Left ventricle myocardium inferior (tissue), 1 donor: ENCODE measurements at places on chromosomes 3 and 15. TPM values are rescaled to one million over a fixed set of nuclear protein-coding genes. Genes with fewer than 3 reads are reported as not detected.

GRCh38 chr15:23897531-23897930 is 210.4 kb upstream of the NDN start:
- DNase-seq, result no peak

Gene TMPRSS7
- total RNA-seq, result not detected

DNA sequence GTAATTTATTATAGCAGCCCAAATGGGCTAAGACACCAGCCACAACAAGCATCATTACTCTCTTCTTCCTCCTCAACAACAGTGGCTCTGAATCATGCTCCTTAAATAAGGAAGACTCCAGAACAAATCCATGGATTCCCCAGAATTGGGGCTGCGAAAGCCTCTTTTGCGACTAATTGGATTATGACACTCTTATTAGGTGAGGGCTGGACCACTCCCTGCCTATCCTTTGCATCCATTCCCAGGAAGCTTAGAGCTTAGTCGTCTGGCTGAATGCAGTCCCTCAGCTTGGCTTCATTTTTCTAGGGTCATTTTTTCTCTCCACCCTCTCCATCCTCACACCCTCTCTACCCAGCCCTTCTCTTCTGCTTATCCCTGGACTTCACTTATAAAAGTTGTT is 227.7 kb downstream of the ZNF621 start:
- no peak for DNase-seq

DNA sequence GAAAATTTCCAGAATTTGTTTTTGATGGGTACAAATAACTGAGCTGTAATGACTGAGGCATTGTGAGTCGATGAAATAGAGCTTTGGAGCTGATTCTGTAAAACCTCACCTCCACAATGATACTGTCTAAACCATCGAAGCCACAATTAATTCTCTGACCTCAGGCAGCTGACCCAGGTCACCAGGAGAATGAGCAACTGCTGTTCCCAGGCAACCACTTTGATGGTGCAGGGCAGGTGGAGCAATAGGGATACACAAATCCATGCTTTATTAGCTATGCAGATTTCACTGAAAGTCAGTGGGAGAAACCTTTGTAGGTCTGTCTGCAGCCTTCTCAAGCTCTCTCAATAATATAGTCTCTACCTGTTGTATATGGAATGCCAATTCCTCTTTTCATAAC is 204.4 kb downstream of the RYR3 start:
- no peak for DNase-seq

DNA sequence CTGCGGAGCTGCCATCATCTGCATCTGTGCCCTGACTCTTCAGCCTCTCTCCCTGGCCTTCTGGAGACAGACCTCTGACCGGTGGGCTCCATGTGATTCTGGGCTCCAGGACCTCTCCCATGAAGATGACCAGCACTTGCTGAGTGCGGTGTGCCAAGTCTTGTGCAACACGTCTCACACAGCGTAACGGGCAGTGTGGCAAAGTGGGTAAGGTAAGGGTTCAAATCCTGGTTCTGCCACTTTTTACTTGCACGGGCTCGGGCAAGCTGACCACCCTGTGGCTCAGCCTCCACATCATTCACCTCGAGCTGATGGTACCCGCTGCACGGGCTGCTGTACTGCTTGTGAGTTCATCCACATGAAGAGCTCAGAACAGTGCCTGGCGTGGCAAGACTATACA is 6.5 kb upstream of the SYNM start:
- no peak for DNase-seq

Gene DOCK3
- total RNA-seq, result 3.9 TPM

GRCh38 chr3:27758083-27758482 is 36.0 kb upstream of the EOMES start:
- DNase-seq, result no peak

GRCh38 chr15:74383286-74383685 is 15.8 kb upstream of the CYP11A1 start:
- DNase-seq, result no peak

DNA sequence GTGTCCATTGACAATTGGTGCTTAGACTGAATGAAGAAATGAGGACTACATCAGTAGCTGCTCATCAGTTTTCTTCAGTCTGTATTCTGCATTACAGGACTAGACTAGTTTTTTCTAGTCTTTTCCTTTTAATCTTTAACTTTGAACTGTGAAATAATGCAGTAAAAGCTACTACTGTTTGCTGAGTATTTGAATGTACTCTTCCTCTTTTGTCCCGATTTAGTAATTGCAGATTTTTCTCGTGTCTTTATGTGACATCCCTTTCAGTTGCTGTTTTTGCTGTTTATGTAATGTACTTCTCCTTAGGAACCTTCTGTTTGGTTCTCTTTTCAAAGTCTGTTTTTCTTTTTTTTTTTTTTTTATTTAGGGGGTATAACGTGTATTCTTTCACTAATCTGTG is 17.4 kb downstream of the MFSD1 start:
- no peak for DNase-seq

DNA sequence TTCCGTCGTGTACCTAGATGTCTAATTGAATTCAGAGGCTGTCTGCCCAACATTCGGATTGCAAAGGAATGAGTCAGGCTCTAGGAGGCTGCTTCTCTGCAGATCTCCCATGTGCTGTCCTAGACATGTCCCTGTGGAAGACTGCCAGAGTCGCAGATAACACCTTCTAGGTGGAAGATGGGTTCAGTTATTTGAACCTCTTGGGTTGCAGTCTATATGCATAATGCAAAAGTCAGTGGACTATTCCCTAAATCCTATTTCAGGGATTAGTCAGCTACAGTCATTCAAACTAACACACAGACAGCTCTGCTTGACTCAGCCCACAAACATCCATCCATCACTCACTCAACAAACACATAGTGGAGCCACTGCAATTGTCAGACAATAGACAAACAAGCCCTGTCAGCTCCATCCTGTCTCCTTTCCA is 300.0 kb upstream of the CTNNB1 start:
- DNase-seq, result no peak

Gene SCAANT1
- not detected for total RNA-seq

GRCh38 chr3:129286081-129286480 is 7.4 kb downstream of the HMCES start:
- no peak for DNase-seq

DNA sequence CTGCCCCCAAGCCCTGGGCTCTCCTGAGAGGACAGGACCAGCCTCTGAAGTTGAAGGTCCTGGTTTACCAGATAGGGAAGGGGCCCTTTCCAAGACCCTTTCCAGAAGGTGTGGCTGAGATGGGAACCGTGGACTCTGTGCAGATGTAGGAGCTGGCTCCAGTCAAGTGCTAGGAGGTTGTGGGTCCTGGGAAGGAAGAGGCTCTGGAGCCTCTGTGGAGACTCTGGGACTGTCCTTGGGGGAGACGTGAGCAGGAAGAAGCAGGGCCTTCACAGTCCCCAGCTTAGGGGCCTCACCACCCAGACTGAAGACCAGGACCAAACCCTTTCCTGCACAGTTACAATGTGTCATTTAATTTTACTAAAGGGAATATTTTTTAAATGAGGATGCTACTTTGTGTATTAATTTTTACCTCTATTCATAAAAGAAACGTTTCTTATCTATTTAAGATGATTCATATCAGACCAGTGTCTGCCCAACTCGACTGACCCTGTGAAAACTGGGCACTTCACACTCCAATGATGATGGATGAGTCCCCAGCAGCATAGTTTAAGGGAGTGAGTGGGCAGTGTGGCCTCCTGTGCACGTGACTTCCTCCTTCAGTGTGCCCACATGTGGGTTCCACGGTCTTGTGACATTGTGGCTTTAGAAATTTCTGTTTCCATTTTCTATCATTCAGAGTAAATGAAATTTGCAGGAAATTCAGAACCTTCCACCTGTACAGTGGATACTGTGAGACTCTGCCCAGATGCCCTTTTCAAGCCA is 10.9 kb downstream of the CCR5AS start:
- no peak for DNase-seq

DNA sequence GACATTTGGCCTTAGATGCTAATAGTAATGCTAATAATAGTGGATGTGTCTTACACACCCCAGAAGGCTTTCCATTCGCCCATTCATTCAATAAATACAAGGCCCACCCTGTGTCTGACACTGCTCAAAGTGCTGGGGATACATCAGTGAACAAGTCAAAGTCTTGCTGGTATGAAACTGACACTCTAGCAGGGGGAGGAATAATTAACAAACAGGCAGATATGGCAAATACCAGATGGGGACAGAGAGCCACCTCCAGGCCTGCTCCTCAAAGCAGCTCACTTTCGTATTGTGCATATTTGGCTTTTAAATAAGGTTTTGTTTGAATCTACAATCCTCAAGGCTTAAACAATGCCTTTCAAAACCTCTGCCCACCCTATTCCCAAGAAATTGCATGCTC is 28.3 kb upstream of the LYZL4 start:
- DNase-seq, result no peak

- no peak for DNase-seq
Observed at GRCh38 chr15:76584868-76585575, 248.4 kb downstream of the ISL2 start.

Gene SLC22A14
- not detected for total RNA-seq

GRCh38 chr15:89784686-89784960 is 8.5 kb downstream of the MESP2 start:
- no peak for DNase-seq

- DNase-seq, result no peak
Observed at GRCh38 chr3:9346141-9346540, 16.7 kb upstream of the THUMPD3 start.

GRCh38 chr3:167754049-167754448 is 18.5 kb downstream of the SERPINI1 start:
- DNase-seq, result no peak

DNA sequence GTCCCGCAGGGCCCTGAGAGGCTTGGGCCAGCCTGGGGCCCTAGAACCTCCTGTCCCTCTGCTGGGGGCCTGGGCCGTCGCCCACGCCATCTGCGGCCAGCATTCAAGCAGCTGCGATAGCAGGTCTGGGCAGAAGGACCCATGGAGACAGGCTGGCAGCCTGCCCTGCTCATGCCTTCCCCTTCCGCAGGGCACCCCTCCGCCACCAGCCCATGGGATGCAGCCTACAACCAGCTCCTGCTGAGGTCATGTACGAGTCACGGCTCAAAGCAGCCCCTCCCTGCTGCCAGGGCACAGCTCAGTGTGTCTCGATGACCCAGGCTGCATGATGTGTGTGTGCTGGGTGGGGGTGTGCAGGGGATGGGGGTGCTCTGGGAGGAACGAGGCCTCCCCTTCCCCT is 27.8 kb downstream of the DUSP7 start:
- peak; percentile 84 for DNase-seq

GRCh38 chr15:92896561-92896960 is 3.6 kb upstream of the CHD2 start:
- DNase-seq, result no peak

GRCh38 chr15:33535135-33535534 is 224.4 kb downstream of the RYR3 start:
- no peak for DNase-seq

Gene CORO2B
- total RNA-seq, result 5.0 TPM

Gene KCNMB3
- total RNA-seq, result 0.96 TPM

Gene AMOTL2
- 44.4 TPM for total RNA-seq

GRCh38 chr15:82969353-82969752 is 16.7 kb upstream of the RAMAC start:
- no peak for DNase-seq

DNA sequence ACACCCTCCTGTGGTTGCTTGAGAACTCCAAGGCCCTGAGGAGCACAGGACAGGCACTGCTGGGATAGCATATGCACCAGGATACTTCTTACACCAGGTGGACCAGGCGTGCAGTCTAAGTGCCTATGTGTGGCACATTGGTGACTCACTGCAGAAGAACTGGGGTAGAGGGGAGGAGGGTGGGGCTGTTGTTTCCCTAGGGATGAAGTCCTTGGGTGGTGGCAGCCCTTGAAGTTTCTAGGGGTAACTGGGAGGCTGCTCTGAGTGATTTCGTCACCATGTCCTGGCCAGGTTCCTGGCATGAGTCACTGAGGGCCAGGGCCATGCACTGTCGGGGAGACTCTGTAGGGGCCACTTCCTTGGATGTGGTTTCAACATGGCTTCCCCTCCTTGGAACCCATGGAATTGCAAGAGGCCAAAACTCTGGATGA is 15.9 kb downstream of the MYZAP start:
- DNase-seq, result no peak

DNA sequence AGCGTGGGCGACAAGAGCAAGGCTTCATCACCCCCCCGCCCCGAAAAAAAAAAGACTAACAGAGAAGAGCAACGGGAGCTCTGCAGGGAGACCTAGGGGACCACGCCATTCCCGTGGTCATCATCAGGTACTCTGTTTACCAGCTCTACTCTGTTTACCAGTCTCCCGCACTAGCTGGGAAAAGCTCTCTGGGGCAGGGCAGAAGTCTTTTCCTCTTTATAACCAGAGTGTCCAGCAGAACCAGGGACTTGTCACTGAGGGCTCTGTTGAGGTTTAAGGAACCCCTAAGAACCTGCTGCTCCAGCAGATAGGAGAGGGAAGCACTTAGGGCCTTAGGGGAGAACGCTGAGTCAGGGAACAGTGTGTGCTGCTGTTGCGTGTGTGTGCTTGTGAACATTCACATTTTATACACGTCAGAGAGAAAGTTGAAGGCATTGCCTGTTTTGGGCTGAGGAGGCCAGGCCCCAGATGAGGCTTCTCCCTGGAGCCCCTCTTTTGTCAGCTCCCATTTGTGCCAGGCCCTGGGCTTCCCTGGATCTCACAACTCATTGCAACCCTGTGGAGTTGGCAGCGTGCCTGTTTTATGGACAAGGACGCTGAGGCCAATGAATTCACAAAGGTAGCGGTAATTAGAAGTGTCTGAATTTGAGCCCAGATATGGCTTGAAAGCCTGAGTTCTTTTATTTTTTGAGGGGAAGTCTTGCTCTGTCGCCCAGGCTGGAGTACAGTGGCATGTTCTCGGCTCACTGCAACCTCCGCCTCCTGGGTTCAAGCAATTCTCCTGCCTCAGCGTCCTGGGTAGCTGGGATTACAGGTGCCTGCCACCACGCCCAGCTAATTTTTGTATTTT is 24.2 kb upstream of the ERICH6 start:
- no peak for DNase-seq

Gene PXYLP1
- 25.6 TPM for total RNA-seq

Gene IGSF11
- total RNA-seq, result 2.1 TPM

DNA sequence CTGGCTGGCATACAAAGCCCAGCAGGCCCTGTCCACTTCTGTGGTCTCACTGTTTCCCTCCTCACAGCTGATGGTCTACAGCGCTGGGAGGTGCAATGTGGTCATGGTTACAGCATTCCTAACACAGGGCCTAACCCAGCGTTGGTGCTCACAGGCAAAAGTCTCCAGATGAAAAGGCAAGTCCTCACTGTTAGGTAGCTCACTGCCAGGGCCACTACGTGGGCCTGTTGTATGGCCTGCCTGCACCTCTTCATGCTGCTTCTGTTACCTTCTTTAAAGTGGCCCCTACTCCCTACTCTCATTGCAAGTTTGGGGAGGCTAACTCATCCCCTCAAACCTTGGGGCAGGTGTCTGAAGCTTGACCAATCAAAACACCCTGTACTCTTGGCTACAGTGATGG is 31.3 kb downstream of the CCDC13 start:
- DNase-seq, result no peak

- DNase-seq, result no peak
Observed at GRCh38 chr15:63858881-63859280, 25.1 kb upstream of the HERC1 start.

Gene DLEC1
- 0.08 TPM for total RNA-seq

- DNase-seq, result no peak
Observed at GRCh38 chr15:39599871-39600270, 19.0 kb downstream of the THBS1 start.
